ENCODE measurements at places on chromosomes 2 and 18. TPM values are rescaled to one million over a fixed set of nuclear protein-coding genes. Genes with fewer than 3 reads are reported as not detected.

DNA sequence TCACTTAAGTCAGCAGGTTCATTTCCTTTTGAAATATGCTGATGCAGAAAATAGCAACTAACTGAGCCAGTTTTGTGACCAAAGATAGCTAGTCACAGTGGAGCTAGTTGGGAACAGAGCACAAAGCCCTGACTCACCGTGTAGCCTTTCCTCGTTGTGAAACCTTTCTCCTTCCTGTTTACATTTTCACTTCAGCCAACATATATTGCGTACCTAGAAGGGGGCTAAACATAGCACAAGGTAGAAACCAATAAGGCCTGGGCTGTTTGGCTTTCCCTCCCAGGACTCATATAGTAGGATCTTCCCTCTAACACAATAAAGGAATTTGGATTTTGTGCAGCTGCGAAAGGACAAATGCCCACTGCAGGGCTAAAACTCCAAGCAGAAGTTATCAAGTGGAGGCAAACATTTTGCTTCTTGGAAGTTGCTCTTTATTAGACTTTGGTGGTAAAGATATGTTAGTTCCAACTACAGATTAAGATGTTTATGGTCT is 24.5 kb upstream of the LPIN2 start:
- no peak overlapping the region for H3K27ac ChIP-seq
- no peaks in the 10 kb centered on the region for H3K27me3 ChIP-seq
- H3K4me3 ChIP-seq: no peak overlapping the region
- no peaks in the 10 kb centered on the region for H3K4me1 ChIP-seq
- DNase-seq: peak; percentile 20

- H3K36me3 ChIP-seq: no peaks in the 10 kb centered on the region
- H3K4me3 ChIP-seq: no peak overlapping the region
- peak; percentile 25 for DNase-seq
- no peaks in the 10 kb centered on the region for H3K27me3 ChIP-seq
- H3K4me1 ChIP-seq: peaks cover 8% of the 10 kb centered on the region
Measured at GRCh38 chr2:162113776-162114168, 38.3 kb downstream of the GCG start.

DNA sequence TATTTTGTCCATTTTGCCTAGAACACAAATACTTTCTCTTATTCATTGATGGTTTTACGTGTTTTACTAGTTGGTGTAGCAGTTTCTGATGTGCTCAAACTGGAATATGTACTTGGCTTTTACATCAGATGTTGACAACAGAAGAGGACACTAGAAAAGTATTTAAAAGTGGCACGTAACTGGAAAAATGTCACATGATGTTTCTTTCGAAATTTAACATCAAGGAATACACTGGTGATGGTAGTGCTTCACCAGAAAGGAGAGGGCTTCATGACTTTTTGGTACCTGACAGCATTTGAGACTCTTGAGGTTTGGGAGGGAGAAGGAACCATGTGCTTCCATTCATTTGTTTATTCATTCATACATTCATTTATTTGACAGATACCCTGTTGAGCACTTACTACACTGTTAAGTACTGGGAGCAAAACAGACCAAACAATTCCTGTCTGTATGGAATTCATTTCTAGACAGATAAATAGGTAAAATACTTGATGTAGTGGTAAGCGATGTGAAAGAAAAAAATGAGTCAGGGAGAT is 1.5 kb downstream of the GIGYF2 start:
- peak overlapping the region; percentile 97 for H3K4me3 ChIP-seq
- H3K27ac ChIP-seq: peak overlapping the region; percentile 98
- H3K27me3 ChIP-seq: no peaks in the 10 kb centered on the region
- DNase-seq: no peak

- no peak for DNase-seq
- no peaks in the 10 kb centered on the region for H3K27me3 ChIP-seq
- H3K27ac ChIP-seq: peak overlapping the region; percentile 7
- no peak overlapping the region for H3K4me3 ChIP-seq
- H3K36me3 ChIP-seq: no peaks in the 10 kb centered on the region
- peaks cover 25% of the 10 kb centered on the region for H3K4me1 ChIP-seq
Measured at GRCh38 chr18:31679791-31680432, 4.5 kb downstream of the B4GALT6 start.

- DNase-seq: no peak
- no peaks in the 10 kb centered on the region for H3K27me3 ChIP-seq
- no peak overlapping the region for H3K27ac ChIP-seq
- no peaks in the 10 kb centered on the region for H3K36me3 ChIP-seq
- H3K4me1 ChIP-seq: no peaks in the 10 kb centered on the region
Measured at GRCh38 chr2:143581134-143581533, 451.9 kb downstream of the ARHGAP15 start.

GRCh38 chr2:127115471-127116199 is 8.7 kb upstream of the BIN1 start:
- H3K27me3 ChIP-seq: no peaks in the 10 kb centered on the region
- H3K27ac ChIP-seq: no peak overlapping the region
- H3K4me3 ChIP-seq: no peak overlapping the region
- H3K36me3 ChIP-seq: no peaks in the 10 kb centered on the region
- no peak for DNase-seq

- no peak overlapping the region for H3K4me3 ChIP-seq
- H3K27me3 ChIP-seq: no peaks in the 10 kb centered on the region
- H3K27ac ChIP-seq: no peak overlapping the region
- H3K4me1 ChIP-seq: no peaks in the 10 kb centered on the region
- DNase-seq: no peak
Measured at GRCh38 chr18:54776282-54776977, 51.8 kb upstream of the RAB27B start.

DNA sequence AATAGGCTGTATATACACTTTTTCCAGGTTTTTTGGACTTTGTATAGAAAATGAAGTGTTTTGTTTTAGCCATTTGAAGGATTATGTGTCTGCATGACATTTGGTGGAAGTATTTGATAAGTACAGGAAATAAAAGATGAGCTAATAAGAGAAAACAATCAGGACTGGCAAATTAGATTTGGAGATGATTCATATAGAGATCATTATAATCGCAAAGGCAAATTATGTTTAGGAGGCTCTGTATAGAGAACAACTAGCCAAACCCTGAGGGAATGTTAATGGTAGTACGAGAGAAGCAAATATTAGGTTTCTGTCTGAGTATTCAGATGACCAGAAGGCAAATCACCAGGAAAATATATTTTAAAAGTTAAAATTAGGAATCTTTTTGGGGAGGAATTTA is 41.7 kb downstream of the PLCL1 start:
- peaks cover 25% of the 10 kb centered on the region for H3K4me1 ChIP-seq
- no peaks in the 10 kb centered on the region for H3K36me3 ChIP-seq
- no peak overlapping the region for H3K4me3 ChIP-seq
- no peak overlapping the region for H3K27ac ChIP-seq
- H3K27me3 ChIP-seq: no peaks in the 10 kb centered on the region
- no peak for DNase-seq

DNA sequence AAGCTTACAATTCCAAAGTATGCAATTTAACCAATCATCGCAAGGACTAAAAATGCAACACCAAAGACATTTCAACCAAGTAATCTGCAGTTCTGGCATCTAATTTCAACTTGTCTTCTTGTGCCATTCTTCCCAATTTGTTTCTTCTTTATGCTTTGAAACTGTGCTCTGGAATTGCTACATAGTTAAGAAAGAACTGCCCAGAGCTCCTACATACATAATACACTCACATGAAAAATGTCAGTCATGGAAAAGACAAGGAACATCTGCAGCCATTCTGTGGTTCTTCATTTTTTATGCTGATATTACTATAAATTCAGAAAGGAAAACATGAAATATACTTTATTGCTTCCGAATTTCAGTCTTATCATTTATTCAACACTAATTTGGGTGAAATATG is 4.4 kb downstream of the EPB41L3 start:
- no peak overlapping the region for H3K27ac ChIP-seq
- H3K27me3 ChIP-seq: no peaks in the 10 kb centered on the region
- H3K4me3 ChIP-seq: no peak overlapping the region
- no peaks in the 10 kb centered on the region for H3K36me3 ChIP-seq

GRCh38 chr18:61832858-61833257 is 59.9 kb downstream of the RNF152 start:
- H3K27ac ChIP-seq: no peak overlapping the region
- H3K4me3 ChIP-seq: no peak overlapping the region
- no peak for DNase-seq

DNA sequence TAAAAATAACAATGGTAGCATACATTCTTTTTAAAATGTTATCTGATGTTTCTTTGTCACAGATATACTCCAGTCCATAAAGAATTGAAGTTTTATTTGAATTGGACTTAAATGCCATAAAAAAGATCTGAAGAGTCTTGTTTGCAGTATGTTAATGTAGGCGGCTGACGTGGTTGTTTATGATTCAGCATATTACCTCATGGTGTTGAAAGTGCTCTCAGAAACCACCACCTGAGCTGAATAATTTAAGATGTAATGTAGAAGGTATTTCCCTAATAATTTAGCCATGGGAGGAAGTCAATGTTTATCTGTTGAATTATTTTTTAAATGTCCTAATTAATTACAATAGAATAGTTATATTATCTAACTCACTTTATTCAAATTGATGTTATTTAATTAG is 58.6 kb upstream of the CHN1 start:
- H3K36me3 ChIP-seq: no peaks in the 10 kb centered on the region
- H3K27ac ChIP-seq: no peak overlapping the region

GRCh38 chr18:57674891-57675290 is 53.3 kb upstream of the NARS1 start:
- no peaks in the 10 kb centered on the region for H3K4me1 ChIP-seq
- peaks cover 5% of the 10 kb centered on the region for H3K36me3 ChIP-seq
- DNase-seq: no peak
- no peak overlapping the region for H3K27ac ChIP-seq
- H3K4me3 ChIP-seq: no peak overlapping the region

- no peaks in the 10 kb centered on the region for H3K36me3 ChIP-seq
- H3K4me3 ChIP-seq: no peak overlapping the region
- no peak for DNase-seq
- no peaks in the 10 kb centered on the region for H3K4me1 ChIP-seq
- no peak overlapping the region for H3K27ac ChIP-seq
- no peaks in the 10 kb centered on the region for H3K27me3 ChIP-seq
Measured at GRCh38 chr18:40962784-40963183, 992.2 kb upstream of the PIK3C3 start.

DNA sequence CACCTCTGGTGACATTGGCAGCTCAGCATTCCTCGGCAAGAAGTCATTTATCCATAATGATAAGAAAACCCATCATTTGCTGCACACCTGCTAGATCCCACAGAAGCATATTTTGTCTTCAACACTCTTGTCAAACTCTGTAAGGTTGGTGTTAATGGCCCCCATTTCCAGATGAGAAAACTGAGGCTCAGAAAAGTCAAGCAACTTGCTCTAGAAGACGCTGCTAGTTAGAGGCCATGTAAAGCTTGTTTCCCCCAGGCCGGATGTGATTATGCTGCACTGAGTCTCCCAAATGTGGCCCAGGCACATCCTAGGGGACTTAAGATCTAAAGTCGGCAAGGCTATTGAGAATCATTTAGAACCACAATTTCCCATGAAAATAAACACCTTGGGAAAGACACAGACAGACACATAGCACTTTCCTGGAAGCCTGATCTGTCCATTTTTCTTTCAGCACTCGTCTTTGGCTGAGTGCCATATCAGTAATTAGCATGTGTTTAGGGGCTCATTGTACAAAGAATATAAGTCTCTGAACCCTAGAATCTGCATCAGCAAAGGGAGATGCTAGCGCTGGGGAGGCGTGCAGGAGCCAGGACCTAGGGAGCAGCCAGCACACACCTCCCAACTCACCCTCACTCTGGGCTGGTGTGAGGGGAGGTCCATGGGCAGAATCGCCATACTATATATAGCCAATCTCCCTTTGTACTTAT is 39.3 kb downstream of the C1QL2 start:
- H3K27me3 ChIP-seq: peaks cover under 1% of the 10 kb centered on the region
- no peak for DNase-seq
- H3K27ac ChIP-seq: no peak overlapping the region

GRCh38 chr18:35030277-35030989 is 10.8 kb upstream of the MAPRE2 start:
- no peaks in the 10 kb centered on the region for H3K36me3 ChIP-seq
- DNase-seq: no peak
- peaks cover 40% of the 10 kb centered on the region for H3K4me1 ChIP-seq
- no peaks in the 10 kb centered on the region for H3K27me3 ChIP-seq
- peak overlapping the region; percentile 29 for H3K4me3 ChIP-seq

DNA sequence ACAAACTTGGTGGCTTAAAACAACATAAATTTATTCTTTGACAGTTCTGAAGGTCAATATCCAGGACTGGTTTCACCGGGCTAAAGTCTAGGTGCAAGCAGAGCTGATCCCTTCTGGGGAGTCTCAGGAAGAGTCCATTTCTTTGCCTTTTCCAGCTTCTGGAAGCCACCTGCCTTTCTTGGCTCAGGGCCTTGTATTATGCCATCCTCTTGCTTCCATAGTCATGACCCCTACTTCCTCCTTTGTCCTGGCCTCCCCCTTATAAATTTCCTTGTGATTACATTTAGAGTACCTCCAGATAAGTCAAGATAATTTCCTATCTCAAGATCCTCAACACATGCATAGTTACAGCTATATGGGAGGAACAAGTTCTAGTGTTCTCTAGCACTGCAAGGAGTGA is 1089.5 kb downstream of the LRP1B start:
- no peaks in the 10 kb centered on the region for H3K4me1 ChIP-seq
- DNase-seq: no peak
- no peaks in the 10 kb centered on the region for H3K36me3 ChIP-seq
- H3K4me3 ChIP-seq: no peak overlapping the region

The POTEJ gene
- total RNA-seq: not detected

The DIS3L2 gene
- 19.1 TPM for total RNA-seq

The TWIST2 gene
- total RNA-seq: 9.3 TPM

The CD8B2 gene
- not detected for total RNA-seq

The SERPINB4 gene
- total RNA-seq: 0.13 TPM

The VWA3B gene
- total RNA-seq: not detected

The KIAA1328 gene
- total RNA-seq: 8.3 TPM

All from gastrocnemius medialis (tissue), 4 donors.